ENCODE measurements at places on chromosomes 7 and 10.

DNA sequence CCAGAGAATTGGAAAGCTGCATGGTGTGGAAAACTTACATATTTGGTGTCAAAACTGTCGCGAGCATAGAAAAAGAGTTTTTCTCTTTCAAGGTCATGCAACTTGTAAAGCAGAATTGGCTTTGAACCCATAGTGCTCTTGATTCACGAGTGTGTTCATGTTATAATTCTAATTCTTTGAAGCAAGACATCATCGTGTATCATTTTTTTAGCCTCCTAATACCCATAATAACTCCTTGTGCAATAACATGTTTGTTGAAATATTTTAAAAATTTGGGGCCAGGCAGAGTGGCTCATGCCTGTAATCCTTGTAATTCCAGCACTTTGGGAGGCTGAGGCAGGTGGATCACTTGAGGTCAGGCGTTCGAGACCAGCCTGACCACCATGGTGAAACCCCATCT is 4.2 kb downstream of the CCL24 start:
- DNase-seq = no peak

DNA sequence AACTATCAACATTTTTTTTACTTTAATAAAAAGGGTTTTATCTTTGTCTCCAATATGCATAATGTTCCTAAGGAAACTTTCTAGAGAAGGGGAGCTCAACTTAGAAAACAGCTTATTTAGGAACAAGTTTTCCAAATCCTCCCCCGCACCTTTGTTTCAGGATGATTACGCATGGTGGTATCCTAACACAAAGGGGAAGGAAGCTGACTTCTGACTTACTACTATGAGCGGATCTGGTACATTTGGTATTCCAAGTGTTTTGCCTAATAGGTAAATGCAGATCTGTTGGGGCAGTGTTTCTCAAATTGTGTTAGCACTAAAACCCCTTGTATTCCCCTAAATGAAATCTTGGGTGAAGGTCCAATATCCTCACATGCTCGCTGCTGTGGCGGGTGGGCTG is 229.3 kb upstream of the KLF14 start:
- DNase-seq = no peak

DNA sequence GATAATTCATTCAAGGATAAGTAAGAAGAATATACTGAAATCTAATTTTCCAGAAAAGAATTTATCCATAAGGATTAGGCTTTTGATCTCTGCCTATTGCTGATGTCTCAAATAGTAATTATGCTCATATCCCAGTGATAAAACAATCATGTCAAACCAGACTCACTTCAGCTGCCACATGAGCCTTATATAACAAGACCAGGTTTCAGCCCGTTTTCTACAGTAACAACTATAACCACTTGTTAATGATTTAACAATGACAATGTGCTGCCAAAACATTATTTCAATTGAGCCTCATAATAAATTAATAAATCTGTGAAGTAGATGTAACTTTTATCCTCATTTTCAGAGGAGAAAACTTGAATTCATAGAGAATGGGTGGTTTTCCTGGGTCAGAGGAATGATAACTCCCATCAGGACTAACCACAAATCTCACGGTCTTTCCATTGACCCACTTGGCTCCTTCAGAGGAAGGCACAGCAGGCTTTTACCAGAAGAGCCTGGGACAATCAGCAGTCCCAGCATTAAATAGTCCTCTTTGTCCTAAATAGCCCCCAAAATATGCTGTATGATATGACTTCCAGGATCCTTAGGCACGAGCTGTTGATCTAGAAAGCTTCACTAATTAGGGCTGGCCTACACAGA is 42.5 kb upstream of the SLIT1 start:
- no peak for DNase-seq

DNA sequence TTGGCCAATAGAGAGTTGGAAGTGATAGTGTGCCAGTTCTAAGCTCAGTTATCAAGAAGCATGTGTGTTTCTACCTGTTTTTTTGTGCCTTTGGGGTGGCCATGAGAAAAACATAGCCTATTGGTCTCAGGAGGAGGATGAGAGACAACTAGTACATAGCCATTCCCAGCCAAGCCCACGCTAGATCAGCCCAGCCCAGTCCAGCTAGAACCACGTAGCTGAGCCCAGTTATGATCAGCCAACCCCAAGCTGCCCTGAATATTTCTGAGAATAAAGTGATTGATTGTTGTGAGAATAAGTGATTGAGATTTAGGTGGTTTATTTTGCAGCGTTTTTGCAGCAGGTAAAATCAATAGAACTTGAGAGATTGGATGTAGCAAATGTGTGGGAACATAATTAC is 15.9 kb downstream of the SORCS3 start:
- DNase-seq = no peak

- DNase-seq = no peak
Measured at GRCh38 chr7:82757-83155, 109.6 kb upstream of the FAM20C start.

DNA sequence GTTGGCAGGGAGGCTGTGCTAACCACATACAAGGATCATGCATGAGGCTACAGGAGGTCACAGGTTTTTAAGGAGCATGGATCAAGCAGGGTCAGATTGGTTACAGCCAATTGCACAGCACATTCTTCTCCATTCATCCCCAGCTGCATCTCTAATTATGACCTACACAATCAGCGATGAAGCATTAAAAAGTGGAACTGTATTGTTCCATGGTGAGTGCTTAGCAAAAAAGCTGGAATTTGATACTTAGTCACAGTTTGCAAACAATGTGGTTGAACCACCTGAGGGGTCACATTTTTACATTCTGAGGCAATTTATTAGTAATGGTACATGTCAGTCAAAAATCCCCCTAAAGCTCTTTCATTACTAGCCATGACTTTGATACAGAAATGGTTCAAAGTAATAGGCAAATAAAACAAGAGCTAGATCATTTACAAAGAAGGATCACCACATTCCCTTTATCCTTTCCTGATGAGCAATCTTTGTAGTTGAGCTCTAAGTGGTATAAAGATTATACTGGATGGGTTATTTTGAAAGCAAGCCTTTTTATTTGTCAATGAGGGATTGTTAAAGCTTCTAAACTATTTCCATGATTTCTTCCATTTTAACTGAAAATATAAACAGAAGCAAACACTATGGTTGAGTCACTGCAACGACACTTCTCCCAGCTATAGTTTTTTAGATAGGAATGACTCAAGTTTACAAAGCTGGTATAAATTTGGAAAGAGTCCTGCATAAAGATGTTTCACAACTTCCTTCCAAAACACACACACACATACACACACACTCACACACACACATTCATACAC is 217.8 kb upstream of the SEMA3A start:
- no peak for DNase-seq

DNA sequence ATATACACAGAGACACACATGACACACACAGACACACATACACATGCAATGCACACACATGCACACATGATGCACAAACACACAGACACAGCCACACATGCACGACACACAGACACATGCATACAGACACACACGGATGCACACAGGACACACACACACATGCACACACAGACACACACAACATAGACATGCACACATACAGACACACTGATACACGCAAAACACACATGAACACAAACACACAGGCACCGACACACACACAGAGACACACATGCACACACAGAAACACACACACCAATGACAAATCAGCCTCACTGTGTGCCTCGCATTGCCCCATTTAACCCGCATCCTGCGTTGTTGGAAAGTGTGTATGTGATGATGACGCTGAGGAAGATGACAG is 232.4 kb downstream of the ADARB2 start:
- DNase-seq = no peak

GRCh38 chr10:108462005-108462404 is 1297.5 kb upstream of the SORCS1 start:
- DNase-seq = no peak

DNA sequence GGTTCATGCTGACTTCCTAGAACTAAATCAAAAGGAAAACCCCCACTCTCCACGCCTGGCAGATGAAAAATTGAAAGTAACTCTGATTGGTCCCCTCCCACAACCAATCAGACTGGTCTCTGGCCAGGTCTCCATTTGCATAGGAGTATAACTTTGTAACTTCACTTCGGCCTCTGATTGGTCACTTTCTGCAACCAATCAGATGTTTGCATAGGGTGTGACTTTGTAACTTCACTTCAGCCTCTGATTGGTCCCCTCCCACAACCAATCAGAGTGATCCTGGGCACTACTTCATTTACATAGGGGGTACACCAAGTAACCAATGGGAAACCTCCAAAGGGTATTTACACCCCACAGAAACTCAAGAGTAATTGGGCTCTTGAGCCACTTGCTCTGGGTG is 306.6 kb upstream of the PFKP start:
- DNase-seq = no peak

GRCh38 chr7:30276203-30276900 is 8.0 kb upstream of the ZNRF2 start:
- DNase-seq = peak; percentile 60

- no peak for DNase-seq
Measured at GRCh38 chr7:22001345-22002004, 55.8 kb upstream of the CDCA7L start.

DNA sequence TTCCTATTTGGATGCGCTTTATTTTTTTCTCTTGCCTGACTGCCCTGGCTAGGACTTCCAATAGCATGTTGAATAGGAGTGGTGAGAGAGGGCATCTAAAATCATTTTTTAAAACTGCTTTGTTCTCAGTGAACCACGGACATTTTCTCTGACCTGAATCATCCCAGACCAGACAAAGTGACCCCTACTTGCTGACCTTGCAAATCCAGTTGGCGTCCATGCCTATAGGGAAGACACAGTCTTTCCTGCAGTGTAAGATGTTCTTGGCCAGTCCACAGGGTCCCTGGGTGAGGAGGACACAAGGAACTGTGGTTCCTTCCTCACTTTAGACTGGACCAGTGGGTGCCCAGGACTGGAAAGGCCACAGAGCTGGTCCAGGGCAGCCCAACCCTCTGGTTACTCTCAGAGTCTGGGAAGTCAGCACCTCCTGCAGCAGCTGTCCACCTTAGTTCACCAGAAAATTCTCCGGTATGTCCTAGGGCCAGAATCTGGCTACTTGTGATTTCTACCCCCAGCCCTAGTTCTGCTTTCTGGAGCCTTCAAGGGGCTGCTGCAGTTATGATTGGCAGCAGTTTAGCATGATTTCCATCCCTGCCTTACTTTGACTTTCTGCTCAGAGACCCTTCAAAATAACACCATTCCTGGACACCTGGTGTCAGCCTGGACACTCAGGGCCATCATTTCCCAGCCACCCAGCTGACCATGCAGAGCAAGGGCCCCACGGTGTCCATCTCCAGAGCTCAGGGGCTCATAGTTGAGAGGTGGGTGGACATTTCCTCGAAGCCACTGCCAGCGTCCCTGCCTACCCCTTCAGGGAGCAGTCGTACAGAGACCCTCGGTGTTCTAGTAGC is 19.3 kb downstream of the VIPR2 start:
- DNase-seq = no peak

DNA sequence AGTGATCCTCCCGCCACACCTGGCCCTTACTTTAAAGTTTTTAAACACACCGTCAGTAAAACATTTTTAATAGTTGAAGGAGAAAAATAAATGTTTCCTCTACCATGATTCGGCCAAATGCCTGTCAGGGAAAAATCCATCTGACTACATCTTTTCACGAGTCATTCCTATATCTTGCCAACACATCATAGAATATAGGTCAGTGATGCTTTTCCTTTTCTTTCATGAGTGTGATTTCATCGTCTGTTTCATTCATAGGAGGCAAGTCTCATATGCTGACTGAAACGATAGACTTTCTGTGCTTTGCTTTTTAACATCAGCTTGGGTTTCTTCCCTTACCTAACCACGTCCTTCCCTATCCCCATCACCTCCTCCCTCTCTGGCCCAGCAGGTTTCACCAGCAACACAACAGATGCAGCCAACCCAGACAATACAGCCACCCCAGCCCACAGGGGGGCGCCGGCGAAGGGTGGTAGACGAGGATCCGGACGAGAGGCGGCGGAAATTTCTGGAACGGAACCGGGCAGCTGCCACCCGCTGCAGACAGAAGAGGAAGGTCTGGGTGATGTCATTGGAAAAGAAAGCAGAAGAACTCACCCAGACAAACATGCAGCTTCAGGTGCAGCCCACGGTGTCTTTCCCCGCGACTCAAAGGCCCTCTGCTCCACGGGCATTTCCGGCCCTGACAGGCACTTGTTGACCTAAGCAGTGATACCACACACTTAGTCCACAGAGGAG is 149.2 kb downstream of the TRIL start:
- peak; percentile 72 for DNase-seq

- no peak for DNase-seq
Measured at GRCh38 chr7:121337398-121337797, 8.6 kb downstream of the WNT16 start.

GRCh38 chr10:105352281-105352680 is 711.2 kb downstream of the SORCS3 start:
- DNase-seq = no peak

DNA sequence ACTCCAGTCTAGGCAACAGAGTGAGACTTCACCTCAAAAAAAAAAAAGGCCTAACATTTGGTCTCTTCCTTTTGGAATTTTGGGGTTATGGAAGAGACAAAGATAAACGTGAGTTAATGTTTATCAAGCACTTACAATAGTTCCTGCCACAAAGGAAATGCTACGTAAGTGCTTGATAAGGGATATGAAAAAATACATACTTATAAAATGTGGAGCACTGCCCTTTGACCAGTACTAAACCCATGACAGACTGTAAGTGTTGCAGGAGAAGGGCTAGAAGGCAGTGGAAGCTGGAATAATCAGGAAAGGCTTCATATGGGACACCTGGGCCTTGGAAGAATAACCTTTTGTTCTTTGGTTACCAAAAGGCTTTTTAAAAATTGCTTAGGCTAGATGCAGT is 25.5 kb downstream of the TMEM248 start:
- DNase-seq = no peak

DNA sequence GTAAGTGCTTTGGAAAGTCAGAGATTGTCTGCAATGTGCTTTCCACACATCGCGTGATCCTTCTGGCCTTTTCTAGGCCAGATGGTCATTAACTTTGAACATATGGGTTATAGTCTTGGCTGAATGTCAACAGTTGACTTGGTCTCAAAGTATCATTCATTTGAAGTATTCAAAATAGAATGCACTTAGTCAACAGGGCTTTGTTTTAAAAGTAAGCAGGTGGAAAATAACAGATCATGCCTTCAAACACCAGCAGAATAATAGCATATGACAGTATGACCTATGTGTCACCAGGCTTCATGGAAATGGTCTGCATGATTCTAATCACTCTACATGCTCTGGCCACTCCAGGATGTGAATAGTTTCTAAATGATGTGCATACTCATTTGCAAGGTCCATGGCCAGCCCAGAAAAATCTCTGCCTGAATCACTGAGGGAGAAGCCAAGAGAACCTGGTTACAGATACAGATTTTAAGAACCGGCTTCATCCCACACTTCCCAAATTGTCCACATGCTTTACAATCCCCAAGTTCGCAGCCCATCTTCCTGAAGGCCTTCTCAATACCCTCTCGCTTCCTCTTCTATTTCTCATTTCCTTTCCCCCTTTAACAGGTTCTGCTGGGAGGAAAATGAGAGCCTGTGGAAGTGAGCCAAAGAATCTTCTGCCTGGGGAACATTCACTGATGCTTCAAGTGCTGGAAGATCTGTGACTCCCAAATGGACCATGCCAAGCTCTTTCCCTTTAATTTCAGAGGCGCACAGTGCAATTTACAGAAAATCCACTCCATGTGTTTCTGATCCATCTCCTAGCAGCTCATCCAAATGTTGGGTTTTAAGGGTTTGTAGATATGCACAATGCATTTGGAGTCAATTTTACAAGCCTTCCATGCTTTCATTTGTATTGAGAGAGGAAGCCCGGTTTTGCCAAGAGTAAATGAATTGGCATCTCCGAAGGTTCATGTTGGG is 122.8 kb upstream of the GDF10 start:
- DNase-seq = no peak

- peak; percentile 86 for DNase-seq
Measured at GRCh38 chr7:118214051-118214832, 10.3 kb upstream of the ANKRD7 start.

GRCh38 chr10:133464582-133465031 is 10.9 kb downstream of the SCART1 start:
- no peak for DNase-seq

Measured in WTC11 (cell line).